HFFc6 (cell line): ENCODE measurements at places on chromosomes 1 and 21.

DNA sequence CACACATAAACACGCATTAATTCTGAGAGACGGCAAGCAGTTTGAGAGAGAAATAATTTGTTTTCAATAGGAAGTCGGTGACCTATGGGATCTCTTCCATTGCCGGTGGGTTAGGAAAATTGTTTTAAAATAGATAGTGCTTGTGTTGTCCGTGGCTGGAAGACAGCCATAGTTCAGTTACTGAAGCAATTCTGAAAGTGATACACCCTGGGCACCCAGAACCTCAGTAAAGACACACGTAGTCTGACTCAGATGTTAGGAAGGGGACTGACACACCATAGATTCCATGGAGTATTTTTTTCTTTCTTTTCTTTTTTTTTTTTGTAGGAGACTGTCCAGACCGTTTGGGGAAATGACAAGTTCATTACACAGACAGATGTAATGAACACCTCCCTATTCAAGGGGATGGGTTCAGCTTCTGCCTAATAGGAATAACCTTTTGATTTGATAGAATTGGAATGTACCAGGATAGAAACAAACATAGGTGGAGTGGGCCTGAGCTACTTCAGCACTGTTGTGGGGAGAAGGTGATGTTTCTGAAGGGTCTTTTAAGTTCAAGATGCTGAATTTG lies 1.6 kb downstream of the C1orf21 start:
- peak; percentile 80 for DNase-seq

GRCh38 chr1:40185951-40186864 lies 25.0 kb downstream of the RLF start:
- peak; percentile 42 for DNase-seq

DNA sequence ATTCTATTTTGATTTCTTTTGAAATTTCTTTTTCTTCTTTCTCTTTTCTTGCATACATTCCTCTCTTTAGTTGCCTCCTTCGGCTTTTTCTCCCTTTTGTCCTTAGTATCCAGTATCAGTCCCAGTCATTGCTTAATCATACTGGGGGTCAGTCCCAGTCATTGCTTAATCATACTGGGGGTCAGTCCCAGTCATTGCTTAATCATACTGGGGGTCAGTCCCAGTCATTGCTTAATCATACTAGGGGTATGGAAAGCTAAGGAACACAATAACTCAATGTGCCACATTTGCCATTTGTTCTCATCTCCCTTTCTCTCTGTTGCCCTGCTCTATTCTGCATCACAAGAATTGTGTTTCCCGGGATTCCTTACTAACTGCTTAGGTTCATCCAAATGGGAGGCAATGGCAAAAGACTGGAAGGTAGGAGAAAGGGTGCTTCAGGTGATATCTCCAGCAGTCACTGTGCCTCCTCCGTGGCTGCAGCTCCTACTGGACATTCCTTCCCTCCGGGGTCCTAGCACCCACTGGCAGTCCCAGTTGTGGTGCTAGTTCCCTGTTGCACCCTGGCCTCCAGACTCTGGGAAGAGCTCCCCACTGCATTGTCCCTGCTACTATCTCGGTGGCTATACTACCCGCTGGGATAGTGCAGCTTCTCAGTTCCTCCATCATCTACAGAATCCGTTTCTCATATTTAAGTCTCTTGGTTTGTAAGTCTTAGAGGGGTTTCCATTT lies 32.6 kb upstream of the LAMC1 start:
- peak; percentile 54 for DNase-seq

GRCh38 chr1:54984131-54984842 lies 3.9 kb downstream of the TMEM61 start:
- no peak for DNase-seq

DNA sequence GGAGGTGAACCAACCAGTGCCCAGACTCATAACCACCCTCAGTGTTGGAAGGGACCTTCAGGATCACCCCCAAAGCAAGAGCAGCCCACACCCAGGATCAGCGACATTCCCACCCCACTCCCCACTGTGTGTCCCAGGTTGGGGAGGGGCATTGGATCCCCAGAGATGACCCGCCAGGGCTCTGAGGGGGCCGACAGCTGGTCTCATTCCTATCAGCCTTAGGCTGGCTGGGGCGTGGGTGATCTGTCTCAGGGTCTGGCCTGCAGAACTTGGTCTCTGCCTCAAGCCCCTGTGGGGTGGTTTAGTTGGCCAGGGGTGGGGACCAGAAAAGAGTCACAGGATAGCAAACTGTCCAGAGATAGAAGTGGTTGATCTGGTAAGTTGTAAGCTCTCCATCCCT lies 7.8 kb upstream of the BSND start:
- no peak for DNase-seq

- DNase-seq, result no peak
These were observed 6.2 kb downstream of the HSD11B1 start for GRCh38 chr1:209710847-209711246.

- DNase-seq, result no peak
These were observed 153.4 kb downstream of the PIGK start for GRCh38 chr1:77065693-77066342.

DNA sequence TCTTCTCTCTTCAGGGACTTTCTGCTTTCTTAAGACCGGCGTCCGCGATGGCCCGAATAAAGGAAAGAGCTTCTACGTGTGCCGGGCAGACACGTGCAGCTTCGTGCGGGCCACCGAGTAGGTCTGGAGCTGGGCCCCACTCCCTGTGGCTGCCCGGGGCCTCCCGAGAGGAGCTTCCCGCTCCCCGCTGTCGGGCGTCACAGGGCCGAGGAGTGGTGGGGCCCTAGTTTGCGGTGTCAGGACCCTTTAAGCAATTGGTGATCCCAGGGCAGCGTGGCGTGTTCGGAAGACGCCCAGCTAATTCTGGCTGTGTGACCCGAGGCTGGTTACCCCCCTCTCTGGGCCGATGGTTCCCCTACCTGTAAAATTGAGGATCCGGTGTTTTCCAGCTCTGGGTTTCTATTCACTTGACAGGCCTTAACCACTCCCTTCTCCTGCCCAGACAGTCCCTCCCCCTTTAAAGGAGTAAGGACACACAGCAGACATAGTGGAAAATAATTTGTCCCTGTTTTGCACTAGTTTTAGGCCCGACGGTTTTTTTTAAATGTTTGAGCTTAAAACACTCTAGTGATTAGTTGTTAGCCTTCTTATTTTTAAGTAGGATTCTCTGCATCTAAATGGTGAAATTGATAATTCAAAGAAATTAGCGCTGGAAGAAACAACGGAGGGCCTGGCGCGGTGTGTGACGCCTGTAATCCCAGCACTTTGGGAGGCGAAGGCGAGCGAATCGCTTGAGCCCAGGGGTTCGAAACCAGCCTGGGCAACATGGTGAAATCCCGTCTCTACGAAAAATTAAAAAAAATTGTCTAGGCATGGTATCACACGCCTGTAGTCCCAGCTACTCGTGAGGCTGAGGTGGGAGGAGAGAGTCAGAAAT lies 553 bp downstream of the TTF2 start:
- DNase-seq, result peak; percentile 13

- no peak for DNase-seq
These were observed 16.4 kb upstream of the PAX7 start for GRCh38 chr1:18614069-18614735.

DNA sequence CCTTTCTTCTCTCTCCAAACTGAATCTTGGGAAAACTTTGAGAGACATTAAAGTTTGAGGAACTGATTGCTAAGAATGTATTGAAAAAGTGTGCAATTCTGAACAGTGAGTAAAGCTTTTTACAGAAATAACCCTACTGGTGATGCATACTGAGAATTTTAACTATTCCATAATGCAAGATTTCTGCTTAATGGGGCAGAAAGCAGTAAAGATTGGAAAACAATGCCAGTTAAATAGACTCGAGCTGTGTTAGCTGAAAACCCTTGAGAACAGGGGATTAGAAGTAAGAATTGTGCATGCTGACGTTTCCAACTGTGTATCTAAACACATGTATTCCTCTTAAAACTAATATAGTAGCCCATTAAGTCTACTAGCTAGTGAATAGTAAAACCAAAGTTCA lies 1500.2 kb upstream of the PRMT6 start:
- no peak for DNase-seq

- DNase-seq, result peak; percentile 13
These were observed 21.5 kb upstream of the SLC25A34 start for GRCh38 chr1:15714406-15715136.

DNA sequence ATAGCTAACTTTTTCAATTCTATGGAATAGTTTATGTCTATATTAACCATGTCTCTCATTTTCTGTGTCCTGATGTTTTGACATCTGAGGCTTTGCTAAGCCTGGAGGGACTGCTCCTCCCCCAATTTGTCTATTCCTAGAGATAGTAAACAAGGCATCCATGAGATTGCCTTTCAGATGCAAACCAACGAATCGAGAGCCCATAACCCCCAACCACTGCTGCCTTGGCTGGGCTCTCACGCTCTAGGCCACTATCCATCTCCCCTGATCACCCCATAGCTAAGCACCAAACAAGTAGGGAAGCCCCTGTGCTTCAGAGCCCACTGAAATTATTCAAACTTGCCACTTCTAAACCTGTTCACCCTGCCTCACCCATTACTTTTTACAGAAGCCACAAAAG lies 437.7 kb downstream of the SETD4 start:
- no peak for DNase-seq

DNA sequence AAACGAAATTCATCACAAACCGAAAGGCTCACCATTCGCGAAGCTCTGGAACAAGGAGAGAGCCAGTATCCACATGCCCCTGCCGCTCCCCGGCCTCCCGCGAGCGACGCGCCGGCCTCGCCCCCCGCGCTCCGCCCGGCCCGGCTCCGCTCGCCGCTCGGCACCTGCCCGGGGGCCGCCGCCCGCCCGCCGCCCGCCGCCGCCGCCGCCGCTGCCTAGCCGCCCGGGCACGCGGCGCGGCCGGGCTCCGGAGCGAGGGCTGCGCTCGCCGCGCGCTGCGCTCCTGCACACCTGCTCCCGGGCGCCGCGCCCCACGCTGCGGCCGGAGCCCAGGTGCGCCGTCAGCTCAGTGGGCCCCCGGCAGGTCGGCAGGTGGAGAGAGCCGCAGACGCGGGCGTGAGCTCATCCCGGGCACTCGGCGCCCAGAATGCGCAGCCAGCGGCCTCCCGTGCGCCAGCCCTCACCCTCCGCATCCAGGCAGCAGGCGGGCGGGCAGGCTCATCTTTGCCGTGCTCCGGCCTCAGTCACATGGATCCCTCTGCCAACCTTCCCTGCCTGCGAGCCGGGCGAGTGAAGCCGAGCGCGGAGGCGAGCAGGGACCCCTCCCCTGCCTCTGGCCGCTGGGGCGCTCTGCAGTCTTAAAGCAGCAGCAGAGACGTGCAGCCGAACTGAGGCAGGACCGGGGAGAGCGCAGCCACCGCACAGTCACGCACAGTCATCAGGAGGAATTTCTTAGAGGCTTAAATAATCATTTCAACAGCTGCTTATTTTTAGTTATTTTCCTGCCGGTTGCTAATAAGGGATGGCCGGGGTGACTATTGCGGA lies at the start of gene DSCAM:
DSCAM (minus strand) TSS at position 572 of the 825 bp plus-strand sequence; CDS start at position 75, 497 bp downstream.
- no peak for DNase-seq

- DNase-seq, result no peak
These were observed 101.8 kb downstream of the AKT3 start for GRCh38 chr1:243748227-243748626.

DNA sequence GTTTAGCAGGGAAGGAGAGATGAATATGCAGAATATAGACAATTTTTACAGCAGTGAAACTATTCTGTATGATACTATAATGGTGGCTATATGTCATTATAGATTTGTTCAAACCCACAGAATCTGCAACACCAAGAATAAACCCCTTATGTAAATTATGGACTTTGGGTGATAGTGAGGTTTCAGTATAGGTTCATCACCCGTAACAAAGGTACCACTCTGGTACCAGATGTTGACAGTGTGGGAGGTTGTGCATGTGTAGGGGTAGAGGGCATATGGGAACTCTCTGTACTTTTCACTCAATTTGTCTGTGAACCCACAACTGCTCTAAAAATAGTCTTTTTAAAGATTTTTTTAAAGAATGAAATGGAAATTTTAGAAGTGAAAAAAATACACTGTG lies 29.9 kb upstream of the PRDX6 start:
- no peak for DNase-seq

- no peak for DNase-seq
These were observed 15.2 kb downstream of the LRRC39 start for GRCh38 chr1:100162881-100163280.

- DNase-seq, result peak; percentile 47
These were observed 5.5 kb downstream of the NCAM2 start for GRCh38 chr21:21003701-21004100.

GRCh38 chr1:162946701-162947100 lies 85.7 kb upstream of the CCDC190 start:
- DNase-seq, result no peak

GRCh38 chr1:230149751-230150584 lies 82.9 kb downstream of the GALNT2 start:
- DNase-seq, result no peak

- no peak for DNase-seq
These were observed 41.5 kb downstream of the LRRC53 start for GRCh38 chr1:74470936-74471335.

DNA sequence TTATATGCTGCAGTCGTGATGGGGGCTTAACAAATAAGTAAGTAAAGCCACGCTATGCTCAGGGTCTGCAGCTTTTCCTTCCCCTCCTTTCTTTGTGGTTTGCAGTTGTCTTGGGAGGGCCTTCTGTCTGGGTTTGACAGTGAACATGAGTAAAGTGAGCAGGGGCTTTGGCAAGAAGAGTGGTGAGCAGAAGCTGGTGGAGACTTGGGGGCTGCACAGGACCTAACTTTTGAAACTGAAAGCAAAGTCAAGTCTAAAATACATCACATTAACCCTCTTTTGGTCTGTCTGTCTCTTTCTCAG lies 368.6 kb upstream of the VAMP3 start:
- no peak for DNase-seq

GRCh38 chr21:43667191-43667904 lies 8.0 kb downstream of the RRP1B start:
- peak; percentile 76 for DNase-seq

GRCh38 chr1:32205401-32206370 lies at the start of gene IQCC:
IQCC (plus strand) TSS chr1:32205671; CDS start chr1:32205682, 11 bp downstream.
- peak; percentile 67 for DNase-seq

DNA sequence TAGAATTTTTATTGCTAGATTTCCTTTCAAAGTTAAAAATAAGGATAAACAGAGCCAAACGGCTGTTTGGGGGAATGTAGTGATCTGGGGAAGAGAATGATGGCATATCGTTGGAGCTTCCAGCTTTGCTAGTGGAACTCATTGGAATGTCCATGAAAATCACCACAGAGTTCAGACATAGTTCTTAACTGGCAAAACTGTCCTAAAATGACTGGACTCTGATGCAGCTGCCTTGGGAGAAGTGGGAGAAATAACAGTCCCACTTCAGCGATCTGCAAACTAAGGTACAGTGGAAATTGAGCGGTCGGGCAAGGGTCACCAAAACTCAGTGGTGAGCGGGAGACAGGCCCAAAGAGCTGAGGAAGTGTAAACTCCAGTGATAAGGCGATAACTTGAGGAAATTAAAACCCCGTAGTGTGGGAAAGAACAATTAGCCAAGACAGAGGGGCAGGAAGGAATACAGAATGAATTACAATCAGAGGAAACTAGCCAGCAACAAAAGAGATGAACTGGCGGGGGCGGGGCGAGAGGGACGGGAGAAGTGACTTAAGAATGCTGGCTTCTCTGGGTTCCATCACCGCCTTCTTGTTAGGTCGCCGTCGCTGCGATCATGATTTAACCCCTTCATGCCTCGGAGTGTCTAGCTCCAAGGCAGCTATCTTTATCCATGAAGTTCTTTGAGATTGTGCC lies 89.8 kb upstream of the ARHGAP29 start:
- DNase-seq, result no peak

GRCh38 chr21:44438531-44439210 lies 16.6 kb upstream of the LRRC3 start:
- no peak for DNase-seq

- no peak for DNase-seq
These were observed 2.1 kb downstream of the TLCD4 start for GRCh38 chr1:95119273-95119672.

- DNase-seq, result no peak
These were observed at the start of gene SCMH1 for GRCh38 chr1:41241749-41242341. SCMH1 (minus strand) TSS chr1:41242306; CDS start chr1:41186133, 56,173 bp downstream.
